ENCODE measurements at places on chromosomes 5 and 9.

- DNase-seq: no peak
These were observed 370.2 kb downstream of the GADD45G start for GRCh38 chr9:89975024-89975423.

GRCh38 chr5:154132718-154133307 lies 57.7 kb upstream of the GALNT10 start:
- DNase-seq: no peak

DNA sequence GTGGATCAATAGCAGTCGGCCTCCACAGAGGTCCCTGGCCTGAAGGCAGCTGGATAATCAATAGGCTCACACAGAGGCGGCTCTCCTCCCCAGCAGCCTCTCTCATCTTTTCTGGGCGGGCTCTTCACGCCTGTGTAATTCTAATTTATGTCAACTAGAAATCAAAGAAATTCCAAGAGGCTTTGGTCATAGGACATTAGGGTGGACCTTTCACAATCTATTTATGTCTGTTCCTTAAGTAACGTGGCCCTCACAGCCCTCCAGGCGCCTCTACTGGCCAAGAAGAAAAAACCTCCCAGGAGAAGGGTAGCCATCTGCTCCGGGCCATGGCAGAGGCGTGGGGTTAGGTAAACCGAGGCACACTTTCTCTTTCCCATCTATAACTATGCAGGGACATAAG lies 205.1 kb upstream of the EFNA5 start:
- DNase-seq: no peak

DNA sequence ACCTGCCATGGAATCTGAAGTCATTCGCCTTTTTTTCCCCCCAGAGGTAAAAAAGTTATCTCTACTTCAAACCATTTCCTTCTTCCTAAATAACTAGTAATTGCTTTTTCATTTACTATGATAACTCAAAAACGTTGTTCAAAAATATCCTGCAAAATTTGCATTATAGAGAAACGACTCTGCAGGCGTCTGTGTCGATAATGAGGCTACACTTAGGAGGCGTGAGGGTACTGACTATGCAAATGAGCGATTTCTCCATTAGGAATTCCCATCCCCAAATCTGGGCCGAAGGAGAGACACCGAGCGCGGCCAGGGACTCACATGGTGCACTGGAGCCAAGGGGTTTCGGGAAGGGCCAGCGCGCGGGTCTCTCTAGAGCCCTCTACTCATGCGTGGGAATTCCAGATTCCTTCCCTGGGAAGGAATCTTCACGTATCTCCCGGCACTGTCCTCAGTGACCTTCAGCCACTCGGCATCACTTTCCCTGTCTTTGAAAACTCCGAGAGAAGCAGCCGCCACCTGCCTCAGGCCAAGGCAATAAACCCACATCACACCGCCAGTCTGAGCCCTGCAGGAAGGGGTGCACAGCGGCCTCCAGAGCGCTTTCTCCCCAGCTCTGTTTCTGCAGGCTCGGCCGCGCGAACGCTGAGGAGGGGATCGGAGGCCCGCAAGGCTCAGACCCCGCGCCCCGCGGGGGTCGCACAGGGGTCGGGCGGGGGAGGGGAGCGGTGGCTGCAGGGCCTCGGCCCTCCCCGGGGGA lies 718 bp upstream of the DENND4C start:
- DNase-seq: peak; percentile 75

Measured in germinal center (tissue), 1 donor.